ENCODE measurements at places on chromosomes 2 and 18. TPM values are rescaled to one million over a fixed set of nuclear protein-coding genes. Genes with fewer than 3 reads are reported as not detected.

AMER3 gene
- total RNA-seq: 7.0 TPM

UGT1A9 gene
- not detected for total RNA-seq

GRCh38 chr2:217956586-217957457, 46.0 kb downstream of the TNS1 start:
- no peak overlapping the region for H3K27ac ChIP-seq
- H3K4me3 ChIP-seq: no peak overlapping the region
- H3K36me3 ChIP-seq: no peaks in the 10 kb centered on the region
- H3K4me1 ChIP-seq: peaks cover 7% of the 10 kb centered on the region

DNA sequence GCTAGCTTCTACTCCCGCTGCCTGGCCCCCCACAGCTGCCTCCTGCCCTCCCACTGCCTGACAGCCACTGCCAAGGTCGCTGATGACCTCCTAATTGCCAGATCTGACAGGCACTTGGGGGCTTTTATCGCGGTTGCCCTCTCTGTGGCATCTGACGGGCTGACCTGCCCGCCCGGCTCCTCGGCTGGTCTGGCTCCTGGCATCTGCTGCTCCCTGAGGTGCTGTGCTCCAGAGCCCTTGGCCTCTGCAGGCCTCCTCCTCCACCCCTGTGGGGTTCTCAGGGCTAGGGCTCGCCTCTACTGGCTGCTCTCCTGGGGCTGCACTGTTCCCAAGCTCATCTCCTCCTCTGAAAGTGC, 43.1 kb downstream of the INHBB start:
- peaks cover 6% of the 10 kb centered on the region for H3K4me1 ChIP-seq
- H3K27ac ChIP-seq: no peak overlapping the region
- DNase-seq: no peak
- no peaks in the 10 kb centered on the region for H3K36me3 ChIP-seq

ACTR2 gene
- total RNA-seq: 193 TPM

DNA sequence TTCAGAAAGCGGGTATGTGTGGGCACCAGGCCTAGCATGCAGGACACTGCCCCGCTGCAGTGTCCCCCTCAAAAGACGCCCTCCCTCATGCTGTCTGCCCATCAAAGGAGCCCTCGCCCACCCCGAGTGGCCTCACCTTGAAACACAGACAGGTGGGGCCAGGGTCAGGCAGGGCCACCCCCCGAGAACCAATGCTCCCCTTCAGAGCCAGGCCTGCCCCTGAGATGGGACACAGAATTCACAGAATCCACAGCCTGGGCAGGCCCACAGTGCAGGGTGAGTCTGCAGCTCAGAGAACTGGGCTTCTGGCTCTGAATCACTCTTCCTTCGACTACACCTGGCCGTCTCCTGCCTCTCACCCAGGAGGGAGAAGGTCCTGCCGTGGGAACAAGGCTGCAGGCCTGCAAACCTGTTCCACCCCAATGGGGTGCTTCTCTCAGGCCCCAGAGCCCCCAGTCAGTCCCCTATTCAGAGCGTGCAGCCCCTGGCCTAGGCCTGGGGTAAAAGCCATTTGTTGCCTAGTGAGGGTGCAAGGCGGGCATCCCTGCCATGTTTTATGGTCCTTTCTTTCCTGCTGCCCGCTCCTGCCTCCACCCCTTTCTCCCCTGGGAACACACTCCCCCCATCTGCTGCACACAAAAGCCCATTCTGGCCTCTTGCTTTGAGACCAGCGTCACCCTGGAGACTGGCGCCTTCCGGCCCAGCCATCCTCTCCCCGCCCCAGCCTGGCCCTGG, 11.3 kb upstream of the ARHGEF4 start:
- H3K4me1 ChIP-seq: no peaks in the 10 kb centered on the region
- peaks cover 6% of the 10 kb centered on the region for H3K27me3 ChIP-seq
- H3K4me3 ChIP-seq: no peak overlapping the region
- DNase-seq: no peak
- H3K27ac ChIP-seq: no peak overlapping the region

DNA sequence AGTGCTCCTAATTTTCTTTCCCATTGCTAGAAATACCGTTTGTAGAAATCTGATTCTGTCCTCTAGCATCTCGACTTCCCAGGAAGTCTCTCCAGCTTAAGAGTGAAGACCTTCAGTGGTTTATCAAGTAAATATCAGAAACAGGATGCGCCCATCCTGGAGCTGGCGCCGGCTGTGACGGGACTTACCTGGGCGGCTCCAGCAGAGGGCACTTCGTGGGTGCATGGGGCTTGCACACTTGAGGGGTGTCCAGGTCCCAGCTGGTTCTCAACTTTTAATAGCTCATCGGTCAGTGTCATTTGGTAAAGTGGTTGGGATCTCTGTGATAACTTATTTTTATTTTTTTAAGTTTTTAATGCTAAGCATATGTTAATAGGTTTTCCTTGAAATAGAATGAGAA, 167.0 kb upstream of the TPO start:
- H3K27me3 ChIP-seq: peaks cover 9% of the 10 kb centered on the region
- DNase-seq: no peak
- H3K27ac ChIP-seq: no peak overlapping the region
- H3K4me1 ChIP-seq: no peaks in the 10 kb centered on the region

- H3K4me1 ChIP-seq: no peaks in the 10 kb centered on the region
- no peak overlapping the region for H3K4me3 ChIP-seq
- H3K36me3 ChIP-seq: peaks cover 4% of the 10 kb centered on the region
These were observed 11.8 kb downstream of the MTX2 start for GRCh38 chr2:176280867-176281658.
